Activated naive CD4-positive, alpha-beta T cell (primary cell): ENCODE measurements at places on chromosomes 3 and 15.

GRCh38 chr15:96804754-96805153, 474.3 kb downstream of the NR2F2 start:
- no peak for DNase-seq

DNA sequence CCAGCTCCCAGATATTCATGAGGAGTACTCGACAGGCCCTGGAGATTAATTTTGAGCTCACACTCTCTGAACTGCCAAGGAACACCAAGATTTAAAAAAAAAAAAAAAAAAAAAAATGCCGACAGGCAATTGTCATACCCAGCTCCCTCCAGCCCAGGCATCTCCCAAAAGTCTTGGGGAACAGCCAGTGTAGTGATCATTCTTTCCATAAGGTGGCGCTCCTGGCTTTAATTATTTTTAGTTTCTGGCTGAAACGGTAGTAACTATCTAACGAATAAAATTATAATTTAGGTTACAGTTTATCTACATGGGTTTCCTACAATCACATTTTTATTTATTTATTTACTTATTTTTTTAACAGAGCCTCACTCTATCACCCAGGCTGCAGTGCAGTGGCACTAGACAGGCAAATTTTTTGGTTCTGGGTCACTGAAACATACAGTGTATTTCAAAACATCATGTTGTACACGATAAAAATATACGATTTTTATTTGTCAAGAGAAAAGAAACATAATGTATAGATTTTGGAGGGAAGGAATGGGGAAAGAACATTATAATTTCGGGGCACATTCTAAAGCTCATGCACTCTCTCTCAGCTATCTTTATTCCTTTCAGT, 157.3 kb downstream of the ADAMTS9 start:
- no peak for DNase-seq

- peak; percentile 44 for DNase-seq
Measured at GRCh38 chr15:70488002-70488605, 275.3 kb downstream of the UACA start.

GRCh38 chr3:28210968-28211713, 30.3 kb upstream of the CMC1 start:
- no peak for DNase-seq

- no peak for DNase-seq
Measured at GRCh38 chr3:53547327-53547726, 52.9 kb downstream of the CACNA1D start.

GRCh38 chr3:25418596-25418995, 9.5 kb upstream of the RARB start:
- no peak for DNase-seq

- DNase-seq, result no peak
Measured at GRCh38 chr3:111465081-111465670, 76.8 kb upstream of the CD96 start.

GRCh38 chr3:18119866-18120265, 305.3 kb downstream of the SATB1 start:
- DNase-seq, result no peak

GRCh38 chr15:69780981-69781380, 316.7 kb downstream of the TLE3 start:
- no peak for DNase-seq
